ENCODE measurements at places on chromosomes 2 and 18.

- DNase-seq, result no peak
Observed at GRCh38 chr2:42127425-42128424, 41.4 kb upstream of the EML4 start.

DNA sequence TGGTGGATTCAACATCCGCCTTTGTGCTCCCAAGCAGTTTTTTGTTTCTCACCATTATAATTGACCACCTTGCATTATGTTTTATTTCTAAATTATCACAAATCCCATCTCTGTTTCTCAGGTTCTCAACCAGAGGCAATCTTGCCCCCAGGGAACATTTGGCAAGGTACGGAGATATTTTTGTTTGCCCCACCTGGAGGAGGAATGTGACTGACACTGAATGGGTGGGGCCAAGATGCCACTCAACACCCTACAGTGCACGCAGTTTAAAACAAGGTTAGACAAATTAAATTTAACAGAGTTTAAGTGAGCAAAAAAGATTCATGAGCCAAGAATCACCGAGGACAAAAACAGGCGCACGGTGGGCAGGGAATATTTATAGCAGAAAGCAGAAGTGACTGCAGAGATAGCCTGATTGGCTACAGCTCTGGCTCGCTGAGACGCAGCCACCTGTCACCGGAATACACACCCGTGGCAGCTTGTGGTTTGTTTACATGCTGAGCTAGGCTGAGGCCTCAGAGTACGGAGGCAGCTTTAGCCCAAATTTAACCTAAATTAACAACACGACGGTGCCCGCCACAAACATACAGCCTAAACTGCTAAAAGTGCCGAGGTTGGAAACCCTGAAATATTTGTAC, 150.0 kb upstream of the ALKAL2 start:
- peak; percentile 40 for DNase-seq

- DNase-seq, result no peak
Observed at GRCh38 chr2:174205562-174205961, 42.8 kb downstream of the OLA1 start.

DNA sequence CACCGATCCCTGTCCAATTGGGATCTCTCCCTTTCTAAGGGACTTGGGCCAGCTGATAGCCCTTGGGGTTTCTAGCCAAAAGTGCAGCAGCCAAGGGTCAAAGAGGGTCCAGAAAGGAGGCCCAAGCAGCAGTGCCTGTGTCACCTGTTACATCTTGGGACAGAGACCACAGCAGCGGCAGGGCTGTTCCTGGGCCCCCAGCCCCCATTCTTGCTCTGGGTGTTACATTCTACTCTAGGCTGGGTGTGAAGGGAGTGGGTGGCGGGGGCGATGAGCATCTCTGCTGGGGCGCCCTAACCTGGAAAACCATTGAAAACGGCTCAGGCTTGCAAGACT, 1.2 kb downstream of the PAX3 start:
- no peak for DNase-seq

DNA sequence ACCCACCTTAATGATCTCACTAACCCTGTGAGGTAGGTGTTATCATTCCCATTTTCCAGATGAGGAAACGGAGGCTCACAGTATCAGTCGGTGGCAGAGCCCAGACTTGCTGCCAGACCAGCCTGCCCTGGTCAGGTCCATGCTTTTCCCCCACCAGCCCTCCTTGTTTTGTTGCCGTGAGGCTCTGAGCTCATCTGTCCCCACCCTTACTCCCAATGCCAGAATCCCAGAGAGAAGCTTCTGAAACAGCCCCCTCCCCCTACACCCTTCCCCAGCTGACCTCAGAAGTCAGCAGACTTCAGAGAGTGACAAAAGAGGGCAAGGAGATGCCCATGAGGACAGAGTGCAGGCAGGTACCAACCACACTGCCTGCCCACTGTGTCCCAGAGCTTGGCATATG, 20.8 kb upstream of the TNS1 start:
- DNase-seq, result peak; percentile 6

DNA sequence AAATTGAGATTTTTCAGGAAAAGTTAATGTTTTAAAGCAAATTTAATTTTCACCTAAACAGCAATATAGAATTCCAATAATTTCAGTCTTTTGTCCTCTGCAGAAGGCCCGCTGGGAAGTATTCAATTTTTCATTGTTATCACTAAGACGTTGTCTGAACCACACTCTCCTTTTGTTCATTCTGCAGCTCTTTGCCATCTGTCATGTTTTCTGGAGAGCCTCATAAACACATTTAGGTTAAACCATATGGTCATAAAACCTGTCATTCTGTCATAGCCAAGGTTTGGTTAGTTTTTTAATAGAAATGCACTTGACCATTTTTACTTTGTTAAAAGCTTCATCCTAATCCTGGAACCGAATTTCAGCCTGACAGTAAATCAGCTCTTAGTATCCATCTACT, 54.0 kb upstream of the PGAP1 start:
- DNase-seq, result no peak

DNA sequence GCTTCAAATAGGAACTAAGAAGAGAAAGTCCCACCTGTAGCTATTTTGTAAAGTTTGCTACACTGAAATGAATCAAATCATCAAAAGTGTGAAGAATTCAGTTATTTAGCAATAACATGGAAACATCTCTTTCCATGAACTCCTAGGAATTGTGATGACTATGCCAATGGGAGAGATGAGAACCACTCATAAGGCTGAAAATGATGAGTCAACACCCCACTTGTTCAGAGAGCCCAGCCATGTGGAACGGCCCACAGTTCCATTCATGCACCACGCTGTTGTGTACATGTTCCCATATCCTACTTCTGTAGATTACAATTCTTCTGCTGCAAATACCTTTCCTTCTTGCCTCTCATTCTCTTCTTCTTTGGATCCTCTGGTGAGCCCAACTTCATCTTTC, 645.5 kb upstream of the ID2 start:
- no peak for DNase-seq

All from glutamatergic neuron (in vitro differentiated cells).